Activated CD4-positive, alpha-beta T cell treated with anti-CD3 and anti-CD28 coated beads, Interleukin-2, amount 50 U/mL, for 48 hours (primary cell): ENCODE measurements at places on chromosomes 2 and 18.

- no peak for DNase-seq
Observed at GRCh38 chr2:25311865-25312575, 29.7 kb downstream of the DNMT3A start.

DNA sequence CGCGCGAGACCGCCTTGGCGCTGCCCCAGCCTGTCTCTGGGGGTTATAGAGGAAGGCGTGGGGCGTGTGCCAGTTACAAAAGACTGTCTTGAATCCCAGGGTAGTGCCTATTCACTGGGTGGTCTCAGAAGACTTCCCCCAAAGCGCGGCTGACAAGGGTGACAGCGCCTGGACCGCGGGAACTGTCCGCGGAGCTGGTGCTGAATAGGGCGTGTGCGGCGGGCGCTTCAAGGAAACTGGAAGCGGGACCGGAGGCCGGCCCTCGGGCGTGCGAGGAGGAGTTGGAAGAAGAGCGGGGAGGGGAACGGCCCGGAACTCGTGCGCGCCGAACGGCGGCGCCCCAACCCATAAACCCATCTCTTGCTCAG, 2.3 kb downstream of the EGR4 start:
- DNase-seq: peak; percentile 73

- no peak for DNase-seq
Observed at GRCh38 chr2:152627351-152627957, 89.8 kb downstream of the PRPF40A start.

GRCh38 chr2:86562485-86562921, 740 bp downstream of the CHMP3 start:
- no peak for DNase-seq

DNA sequence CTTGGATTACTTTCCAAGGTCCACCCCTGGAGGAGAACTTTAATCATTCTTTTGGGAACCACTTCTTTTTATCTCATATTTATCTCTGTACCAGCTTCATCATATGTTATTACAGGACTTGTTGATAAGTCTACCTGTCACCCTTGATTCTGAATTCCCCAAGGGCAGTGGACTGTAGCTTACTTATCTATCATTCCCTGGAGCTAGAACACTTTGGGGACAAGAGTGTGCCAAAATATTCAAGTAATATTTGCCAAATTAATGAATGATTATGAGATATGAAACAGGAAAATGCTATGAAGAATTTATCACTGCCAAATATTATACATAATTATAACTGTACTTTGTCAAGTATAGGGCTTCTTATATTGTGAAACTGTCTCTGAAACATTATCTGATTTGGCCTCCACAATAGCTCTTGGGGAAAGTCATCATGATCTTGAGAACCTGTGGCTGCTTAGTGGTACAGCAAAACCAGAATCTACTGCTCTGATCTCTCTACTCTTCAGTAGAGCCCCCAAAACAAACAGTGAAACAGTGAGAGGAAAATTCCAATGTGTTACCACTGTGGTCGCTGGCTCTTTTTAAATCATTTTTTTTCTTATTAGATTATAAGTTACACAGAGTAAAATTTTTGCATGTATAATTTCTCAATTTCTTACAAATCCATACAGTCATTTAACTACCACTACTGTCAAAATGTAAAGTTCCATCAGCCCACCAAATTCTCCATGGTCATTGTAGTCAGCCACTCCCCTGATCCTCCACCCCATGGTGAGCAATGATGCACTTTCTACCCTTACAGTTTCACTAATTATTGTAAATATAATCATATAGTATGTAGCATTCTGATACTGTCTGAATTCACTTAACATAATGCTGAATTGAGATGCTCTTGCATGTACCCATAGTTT, 197.5 kb downstream of the PIEZO2 start:
- no peak for DNase-seq

GRCh38 chr18:49967171-49967570, 153.8 kb upstream of the ACAA2 start:
- DNase-seq: no peak

DNA sequence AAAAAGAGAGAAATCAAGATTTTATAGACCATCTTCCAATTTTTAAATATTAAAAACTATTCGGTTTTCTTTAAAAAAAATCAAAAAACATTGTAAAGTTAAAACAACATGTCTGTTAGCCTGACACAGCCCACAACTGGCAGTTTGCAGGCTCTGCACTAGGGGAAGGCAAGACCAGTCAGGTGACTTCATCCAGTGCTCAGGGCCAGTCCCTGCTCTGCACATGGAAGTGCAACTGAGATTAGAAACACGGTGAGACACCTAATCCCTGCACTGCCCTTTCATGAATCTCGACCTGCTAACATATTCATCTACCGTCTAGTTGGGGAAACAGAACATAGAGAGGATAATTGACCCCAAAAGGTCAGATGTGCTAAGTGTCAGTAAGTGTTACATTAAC, 135.2 kb downstream of the BARD1 start:
- DNase-seq: no peak

GRCh38 chr2:229270551-229271410, at the start of gene PID1:
PID1 (minus strand) TSS chr2:229271287; CDS start chr2:229271043, 244 bp downstream.
- no peak for DNase-seq

DNA sequence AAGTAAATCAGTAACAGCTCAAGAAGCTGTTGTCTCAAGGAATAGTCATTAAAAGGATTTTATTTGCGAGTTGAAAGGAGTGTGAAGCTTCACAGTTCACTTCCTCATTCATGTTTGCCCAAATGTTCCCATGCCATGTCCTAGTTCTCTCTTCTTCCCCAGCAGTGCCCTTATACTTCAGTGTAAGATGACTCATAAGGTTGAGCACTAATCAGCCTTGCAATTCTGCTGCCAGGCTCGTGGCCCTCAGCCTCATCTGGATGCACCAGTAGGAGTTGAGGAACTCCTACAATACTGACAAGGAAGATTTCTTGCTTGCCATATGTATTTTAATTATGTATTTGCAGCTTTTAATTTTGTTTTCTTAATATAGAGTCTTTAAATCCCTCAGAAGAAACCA, 1980.4 kb downstream of the SUCLG1 start:
- DNase-seq: no peak

DNA sequence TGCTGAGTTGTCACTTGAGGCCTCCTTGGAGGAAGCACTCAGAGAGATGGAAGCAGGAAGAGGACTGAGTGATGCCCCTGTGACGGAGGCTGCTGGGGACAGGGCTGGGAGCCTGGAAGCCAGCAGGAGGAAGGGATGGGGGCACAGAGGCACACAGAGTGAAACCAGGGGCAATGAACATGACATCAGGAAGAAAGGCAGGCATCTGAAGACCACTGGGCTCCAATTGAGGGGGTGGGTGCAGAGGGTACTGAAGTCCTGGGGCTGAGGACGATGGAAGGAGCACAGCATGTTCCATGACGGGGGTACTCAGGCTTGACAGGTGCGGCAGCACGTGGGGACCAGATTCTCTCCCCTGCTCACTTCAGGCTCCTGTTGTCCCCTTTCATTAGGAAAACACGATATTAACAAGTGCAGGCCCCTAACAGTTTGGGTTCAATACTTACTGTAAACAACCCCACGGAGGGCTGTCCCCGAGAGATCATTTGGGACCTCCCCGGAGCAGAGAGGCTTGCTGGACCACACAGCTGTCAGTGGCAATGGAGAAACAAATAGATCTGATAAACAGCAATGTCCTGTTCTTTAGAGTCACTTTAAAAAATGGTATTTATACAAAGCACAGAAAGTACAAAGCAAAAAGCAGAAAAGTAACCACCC, 8.7 kb downstream of the INPP5D start:
- DNase-seq: no peak

- DNase-seq: no peak
Observed at GRCh38 chr2:213545481-213545880, 261.2 kb downstream of the SPAG16 start.

DNA sequence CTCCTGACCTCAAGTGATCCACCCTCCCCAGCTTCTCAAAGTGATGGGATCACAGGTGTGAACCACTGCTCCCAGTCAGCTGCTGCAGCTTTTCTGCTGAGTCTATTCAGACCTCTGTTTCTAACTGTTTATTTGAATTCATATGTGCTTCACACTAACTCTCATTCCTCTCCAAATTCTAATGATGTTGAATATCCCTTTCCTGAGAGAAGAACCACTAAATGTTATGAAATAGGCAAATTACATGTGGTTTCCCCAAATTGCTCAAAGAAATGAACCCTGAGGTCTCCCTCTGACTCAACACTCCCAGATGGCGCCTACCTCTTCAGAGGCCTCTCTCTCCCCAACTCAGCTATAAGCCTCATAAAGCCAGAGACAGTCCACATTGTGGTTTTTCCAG, 98.6 kb downstream of the IRS1 start:
- DNase-seq: peak; percentile 20

DNA sequence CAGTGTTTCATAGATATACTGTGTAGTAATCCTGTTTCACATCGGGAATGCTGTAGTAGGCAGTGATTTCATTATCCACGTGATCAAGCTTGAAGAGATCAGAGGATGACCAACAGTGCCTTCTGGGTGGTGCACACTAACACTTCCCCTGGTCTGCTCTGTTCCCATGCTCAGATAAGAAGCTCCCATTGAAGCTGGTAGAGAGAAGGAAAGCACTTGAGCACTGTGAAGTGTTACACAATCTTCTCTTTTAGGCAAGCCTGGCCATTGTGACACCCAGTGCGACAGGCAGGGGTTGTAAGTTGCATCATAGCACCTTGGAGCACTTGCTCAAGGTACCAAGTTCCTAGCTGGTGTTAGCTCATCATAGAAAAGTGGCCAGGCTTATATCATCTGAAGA, 30.6 kb upstream of the GPD2 start:
- no peak for DNase-seq

- no peak for DNase-seq
Observed at GRCh38 chr2:8028981-8029380, 652.9 kb upstream of the ID2 start.

DNA sequence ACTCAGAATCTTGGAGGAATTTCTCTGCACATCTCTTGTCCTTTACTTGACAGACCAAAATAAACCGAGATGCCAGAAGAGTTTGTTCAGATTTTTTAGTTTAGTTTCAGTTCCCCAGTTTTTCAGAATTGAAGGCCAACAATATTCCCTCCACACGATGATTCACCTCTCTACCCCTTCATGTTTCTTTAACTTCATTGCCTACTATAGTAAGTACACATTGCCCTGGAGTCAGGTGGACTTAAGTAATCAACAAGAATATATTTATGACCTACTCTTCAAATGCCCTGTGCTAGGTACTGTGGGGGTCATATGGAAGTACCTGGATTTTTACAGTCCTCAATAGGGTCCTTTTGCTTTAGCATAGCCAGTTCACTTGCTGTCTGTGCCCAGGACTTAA, 79.6 kb upstream of the CTLA4 start:
- DNase-seq: no peak

DNA sequence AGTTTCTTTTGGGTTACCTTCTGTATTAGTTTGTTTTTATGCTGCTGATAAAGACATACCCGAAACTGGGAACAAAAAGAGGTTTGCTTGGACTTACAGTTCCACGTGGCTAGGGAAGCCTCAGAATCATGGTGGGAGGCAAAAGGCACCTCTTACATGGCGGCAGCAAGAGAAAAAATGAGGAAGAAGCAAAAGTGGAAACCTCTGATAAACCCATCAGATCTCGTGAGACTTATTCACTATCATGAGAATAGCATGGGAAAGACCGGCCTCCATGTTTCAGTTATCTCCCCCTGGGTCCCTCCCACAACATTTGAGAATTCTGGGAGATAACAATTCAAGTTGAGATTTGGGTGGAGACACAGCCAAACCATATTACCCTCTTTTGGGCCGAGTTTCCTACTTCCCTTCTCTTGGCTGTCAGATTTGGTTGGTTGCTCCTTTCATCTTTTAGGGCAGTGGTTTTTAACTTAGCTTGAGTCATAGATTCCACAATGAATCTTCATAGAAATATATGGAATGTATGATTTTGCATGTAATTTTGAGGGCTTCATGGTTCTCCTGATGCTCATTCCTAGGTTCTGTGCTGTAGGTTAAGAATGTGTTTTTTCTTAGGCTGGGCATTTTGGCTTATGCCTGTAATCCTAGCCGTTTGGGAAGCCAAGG, 44.2 kb downstream of the CEP192 start:
- DNase-seq: no peak

DNA sequence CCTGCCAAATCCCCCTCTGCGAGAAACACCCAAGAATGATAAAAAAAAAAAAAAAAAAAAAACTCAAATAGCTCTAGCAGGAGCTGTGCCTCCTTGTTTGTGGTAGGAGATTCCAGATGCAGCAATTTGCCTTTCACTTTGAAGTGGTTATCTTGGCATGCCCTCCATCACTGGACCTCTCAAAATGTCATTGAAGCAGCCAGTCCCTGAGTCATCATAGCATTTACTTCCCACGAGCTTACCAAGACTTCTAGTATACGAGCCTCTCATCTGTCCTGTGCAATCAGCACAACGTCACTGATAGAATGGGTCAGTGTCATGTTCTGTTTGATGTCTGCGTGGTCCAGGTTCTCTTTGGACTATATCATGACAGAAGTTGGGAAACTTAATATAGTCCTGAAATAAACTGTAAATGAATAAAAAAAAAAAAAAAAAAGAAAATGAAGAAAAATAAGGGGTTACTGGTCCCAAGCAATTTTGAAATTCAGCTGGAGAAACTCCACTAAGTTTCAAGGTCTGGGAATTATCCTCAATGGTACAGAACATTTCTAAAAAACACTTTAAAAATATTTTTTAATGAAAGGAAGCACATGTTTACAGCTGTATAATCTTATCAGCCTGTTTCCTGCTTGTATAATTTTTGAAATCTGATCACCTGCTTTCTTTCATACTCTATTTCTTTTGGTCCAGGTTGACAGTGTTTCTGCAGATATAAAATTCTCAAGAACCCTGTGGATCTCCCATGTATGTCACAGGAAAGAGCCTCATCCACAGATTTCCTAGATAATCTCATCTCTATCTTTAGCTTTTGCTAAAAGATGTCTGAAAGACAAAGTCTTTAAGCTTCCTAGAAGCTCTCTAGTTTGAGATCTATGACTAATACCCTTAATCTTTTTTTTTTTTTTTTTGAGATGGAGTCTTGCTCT, 74.1 kb upstream of the EHBP1 start:
- no peak for DNase-seq

DNA sequence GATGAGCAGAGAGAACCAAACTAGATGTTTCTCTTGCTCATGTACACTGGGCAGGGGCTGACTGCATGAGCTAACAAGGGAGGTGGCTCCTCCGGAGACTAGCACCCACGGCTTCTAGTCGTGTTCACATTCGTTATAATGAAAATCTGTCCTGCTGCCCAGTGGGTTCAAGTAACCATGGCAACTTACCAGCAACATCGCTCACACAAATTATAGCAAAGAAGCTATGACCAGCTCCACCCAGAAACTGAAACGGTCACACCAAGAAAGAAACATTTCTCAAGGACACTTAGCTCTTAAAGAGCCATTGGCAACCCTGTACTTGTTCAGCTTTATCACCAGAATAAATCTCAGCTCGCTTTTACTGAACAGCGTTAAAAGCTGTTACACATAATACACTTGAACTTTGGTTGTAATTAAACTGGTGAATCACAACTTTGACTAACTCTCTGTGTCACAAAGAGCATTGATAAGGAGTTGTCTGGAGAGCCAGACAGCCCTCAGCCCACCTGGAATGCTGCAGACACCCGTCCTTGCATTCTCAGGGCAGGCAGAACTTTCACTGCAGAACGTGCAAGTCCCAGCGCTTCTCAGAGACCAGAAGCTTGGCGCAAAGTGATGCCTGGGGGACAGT, 141.2 kb downstream of the PID1 start:
- no peak for DNase-seq
